GDM1 (cell line): ENCODE measurements at places on chromosomes 6 and 20.

DNA sequence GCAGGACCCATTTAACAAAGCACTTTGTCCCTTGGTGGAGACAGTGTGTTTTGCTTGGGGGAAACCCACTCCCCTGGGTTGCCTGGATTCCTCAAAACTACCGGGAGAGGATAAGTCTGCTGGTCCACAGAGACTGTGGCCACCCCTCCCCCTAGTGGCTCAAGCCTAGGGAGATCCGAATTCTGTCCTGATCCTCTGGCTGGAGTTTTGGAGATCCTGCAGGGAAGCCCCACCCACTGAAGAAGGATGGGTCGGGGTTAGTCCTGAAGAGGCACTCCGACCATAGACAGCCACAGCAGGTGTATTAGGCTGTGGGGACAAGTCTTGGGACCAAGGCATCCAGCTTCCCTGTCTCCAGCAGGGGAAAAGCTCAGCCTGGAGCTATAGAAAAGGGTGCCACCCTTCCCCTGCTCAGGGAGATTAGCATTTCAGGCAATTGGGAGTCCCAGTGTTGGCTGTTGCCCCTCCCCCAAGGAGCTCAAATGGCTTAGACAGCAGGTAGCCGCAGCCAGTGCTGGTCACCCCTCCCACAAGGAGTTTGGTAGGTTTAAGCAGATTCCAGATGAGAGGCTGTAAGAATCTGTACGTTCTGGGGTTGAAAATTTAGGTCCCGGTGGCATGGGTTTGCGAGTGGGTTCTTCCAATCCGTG is 750.0 kb downstream of the TBC1D32 start:
- DNase-seq = no peak

DNA sequence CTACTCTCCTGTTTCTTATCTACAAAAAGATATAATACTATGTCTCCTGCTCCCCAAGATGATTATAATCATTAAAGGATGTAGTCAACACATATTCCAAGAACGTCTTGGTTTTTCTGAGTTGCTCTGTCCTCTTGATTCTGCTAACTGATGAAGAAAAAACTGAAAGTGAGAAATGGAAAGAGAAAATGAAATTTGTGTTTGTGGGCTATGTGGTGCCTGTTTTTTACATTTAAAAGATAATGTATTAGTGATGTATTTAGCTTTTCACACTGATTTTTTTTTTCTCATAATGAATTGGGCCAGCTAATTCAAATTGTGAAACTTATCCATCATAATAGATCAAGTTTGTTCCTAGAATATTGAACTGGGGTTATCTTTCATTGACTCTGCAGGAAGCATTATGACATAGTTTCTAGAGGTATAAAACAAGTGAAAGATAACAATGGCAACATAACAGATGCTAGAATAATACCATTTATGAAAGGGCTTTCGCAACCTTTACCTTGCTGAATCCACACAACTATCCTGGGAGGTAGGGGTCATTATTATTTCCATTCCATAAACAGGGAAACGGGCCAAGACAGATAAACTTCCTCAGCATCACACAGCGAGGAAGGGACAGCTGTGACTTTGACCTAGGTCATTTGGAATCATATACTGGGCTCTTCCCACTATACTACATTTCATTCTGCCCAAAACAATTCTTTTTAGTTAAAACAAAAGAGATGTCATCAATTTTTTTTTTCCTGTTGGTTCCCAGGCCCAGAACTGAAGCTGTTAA is 336.7 kb downstream of the GJA1 start:
- DNase-seq = no peak

DNA sequence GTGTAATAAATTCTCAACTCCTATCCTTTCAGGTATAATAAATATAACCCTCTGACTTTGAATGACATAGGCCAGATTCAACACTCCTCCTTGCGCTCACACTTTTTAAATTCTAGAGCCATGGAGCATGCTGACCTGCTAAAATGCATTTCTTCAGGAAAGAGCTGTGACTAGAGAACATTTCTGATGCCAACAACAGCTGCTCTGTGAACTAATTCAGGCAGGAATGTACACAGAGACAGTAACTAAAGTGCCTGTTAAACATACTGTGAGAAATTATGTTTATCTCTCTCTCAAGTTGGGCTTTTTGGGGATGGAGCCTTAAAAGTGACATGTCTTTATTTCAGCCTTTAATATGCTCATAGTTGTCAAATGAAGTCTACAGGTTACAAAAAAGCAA is 8.3 kb downstream of the NHSL1 start:
- DNase-seq = no peak

DNA sequence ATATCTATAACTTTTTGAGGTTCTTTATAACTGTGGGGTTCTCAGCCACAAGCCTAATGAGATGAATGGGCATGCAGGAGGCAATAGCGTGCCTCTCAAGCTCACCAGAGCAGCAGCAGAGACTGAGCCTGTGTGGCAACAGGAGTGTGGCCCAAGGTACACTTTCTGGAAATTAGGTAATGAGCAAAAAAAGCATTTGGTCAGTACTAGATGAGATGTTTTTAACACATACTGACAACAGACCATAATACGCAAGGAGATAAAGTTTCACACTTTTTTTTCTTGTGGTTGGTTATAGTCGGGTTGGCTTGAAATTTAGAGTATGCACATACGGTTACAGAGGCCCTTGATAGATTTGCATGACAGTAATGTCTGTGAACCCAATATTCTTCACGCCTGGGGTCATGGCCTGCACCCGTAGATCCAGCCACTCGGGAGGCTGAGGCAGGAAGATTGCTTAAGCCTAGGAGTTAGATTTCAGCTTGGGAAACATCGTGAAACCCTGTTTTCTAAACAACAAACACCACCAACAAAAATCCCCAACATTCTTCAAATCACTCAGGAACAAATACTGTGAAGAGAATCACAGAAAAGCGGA is 300.1 kb downstream of the GMDS start:
- DNase-seq = no peak

DNA sequence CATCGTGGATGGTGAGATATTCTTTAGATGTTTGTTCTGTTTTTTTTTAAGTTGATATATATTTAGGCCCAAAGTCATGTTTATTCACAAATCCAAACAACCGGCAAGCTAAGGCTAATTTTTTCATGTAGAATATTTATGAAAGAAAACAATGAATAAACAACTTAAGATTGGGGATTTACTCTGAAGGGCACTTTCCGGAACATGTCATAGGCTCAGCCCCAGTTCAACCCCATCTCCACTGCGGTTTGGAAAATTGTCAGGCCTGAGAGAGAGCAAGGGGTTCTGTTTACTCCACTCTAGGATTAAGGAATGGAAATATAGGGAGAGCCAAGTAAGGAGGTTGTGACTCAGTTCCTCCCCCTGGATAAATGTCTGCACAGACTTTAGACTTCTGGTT is 18.3 kb downstream of the RPS6KA2 start:
- DNase-seq = no peak

DNA sequence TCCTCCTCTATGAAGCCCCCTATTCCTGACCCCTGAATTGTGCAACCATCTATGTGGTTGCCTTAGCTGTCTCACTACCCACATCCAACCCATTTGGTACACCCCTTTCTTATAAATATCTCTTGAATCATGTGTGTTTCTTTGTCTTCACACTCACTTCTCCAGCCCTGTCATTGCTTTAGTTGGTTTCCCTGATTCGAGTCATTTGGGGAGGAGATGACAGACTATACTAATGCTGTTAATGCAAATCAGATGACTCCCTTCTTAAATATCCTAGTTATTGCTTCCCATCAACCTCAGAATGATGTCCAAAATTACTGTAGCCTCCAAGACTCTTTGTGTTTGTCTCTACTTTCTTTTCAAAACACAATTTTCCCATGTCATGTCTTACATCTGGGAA is 23.0 kb downstream of the SLC35D3 start:
- no peak for DNase-seq

GRCh38 chr6:71194724-71195123 is 93.9 kb upstream of the OGFRL1 start:
- DNase-seq = no peak
